ENCODE measurements at places on chromosomes 16 and 17.
A peak's percentile ranks its signal among the peaks of the same experiment; 100 is the strongest.

DNA sequence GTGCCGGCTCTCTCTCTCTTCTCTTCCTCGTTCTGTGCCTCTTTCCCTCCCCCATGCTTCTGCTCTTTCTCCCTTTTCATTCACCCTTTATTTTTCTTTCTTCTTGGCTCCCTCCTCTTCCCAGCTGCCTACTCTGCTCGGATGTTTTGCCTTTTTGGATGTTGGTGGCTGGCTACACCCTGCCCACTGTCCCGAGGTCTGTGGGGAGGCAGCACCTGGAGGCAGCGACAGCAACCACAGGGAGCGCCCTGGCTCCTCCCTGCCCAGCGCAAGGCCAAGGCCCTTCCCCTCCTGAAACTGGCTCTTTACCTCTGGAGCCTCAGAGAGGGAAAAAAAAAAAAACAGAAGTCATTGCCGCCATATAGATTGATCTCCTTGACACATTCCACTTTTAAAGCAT is 20.0 kb downstream of the CLUAP1 start:
- DNase-seq = peak; percentile 73

GRCh38 chr16:1220098-1220728 is 4.9 kb downstream of the TPSG1 start:
- DNase-seq = no peak

- no peak for DNase-seq
Observed at GRCh38 chr16:56866955-56867830, 2.2 kb downstream of the SLC12A3 start.

- no peak for DNase-seq
Observed at GRCh38 chr17:9200699-9201359, 179.5 kb downstream of the NTN1 start.

DNA sequence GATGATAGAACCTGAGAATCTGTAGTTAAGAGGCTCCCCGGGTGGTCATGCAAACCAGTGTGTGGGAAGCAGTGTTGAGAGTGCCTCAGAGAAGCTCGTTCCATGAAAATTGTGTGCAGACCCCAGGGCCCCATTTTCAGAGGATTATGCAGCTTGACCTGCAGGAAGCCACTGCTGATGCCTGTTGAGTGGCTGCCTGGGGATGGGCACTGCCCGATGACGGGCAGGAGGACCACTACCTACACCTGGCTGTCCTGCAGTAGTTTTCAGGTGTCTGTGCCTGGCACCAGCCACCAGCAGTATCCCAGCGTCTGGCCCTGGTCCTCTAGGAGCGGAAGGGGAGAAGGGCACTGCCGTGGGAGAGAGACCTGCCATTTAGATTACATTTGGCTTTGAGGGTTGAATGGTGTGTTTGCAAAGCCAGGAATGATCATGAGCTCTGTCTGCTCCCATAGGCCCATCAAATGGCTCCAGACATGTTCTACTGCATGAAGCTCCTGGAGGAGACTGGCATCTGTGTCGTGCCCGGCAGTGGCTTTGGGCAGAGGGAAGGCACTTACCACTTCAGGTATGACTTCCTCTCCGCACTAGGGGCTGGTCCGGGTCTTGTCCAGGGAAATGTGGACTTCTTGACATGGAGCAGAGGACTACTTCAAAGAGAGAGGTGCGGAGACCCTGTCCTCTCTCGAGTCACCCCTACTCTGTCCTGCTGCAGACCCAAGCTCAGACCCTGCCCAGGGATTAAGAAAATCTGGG is 42.5 kb downstream of the GPT2 start:
- DNase-seq = no peak

- peak; percentile 48 for DNase-seq
Observed at GRCh38 chr17:79907850-79908249, 68.6 kb upstream of the CBX4 start.

- no peak for DNase-seq
Observed at GRCh38 chr17:2155573-2155972, 100.7 kb downstream of the HIC1 start.

DNA sequence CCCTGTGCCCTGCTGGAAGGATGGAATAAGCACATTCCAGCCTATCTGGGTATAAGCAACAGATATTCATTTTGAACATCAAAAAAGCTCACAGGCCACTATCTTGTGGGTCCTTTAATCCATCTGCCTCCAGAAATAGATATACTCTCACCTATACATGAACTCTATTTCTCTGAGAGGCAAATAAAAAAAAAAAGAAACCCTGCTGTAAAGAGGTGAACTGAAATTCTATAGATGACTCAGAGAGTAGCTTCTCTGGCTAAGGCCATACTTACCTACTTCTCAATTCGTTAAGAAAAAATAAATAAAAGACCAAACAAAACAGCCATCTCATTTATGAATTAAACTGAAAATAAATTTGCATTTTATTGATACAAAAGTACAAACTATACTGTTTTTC is 86.3 kb downstream of the DYNLRB2 start:
- no peak for DNase-seq

GRCh38 chr17:61806936-61807335 is 56.4 kb downstream of the BRIP1 start:
- DNase-seq = no peak

DNA sequence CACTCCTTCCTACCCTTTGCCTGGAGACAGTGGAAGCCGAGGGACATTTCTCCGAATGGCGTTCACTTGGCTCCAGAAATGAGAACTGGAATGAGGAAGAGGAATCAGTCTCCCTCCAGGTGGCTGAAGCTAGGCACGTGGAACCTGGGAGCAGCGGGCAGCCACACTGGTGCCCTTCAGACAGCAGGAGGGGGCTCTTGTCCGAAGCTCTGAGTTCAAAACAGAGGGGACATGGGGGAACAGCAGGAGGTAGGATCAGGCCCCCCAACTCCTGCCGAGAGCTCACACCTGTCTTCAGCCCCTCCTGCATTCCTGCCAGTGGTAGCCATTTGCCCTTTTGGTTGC is 41.5 kb downstream of the TMEM235 start:
- DNase-seq = no peak

DNA sequence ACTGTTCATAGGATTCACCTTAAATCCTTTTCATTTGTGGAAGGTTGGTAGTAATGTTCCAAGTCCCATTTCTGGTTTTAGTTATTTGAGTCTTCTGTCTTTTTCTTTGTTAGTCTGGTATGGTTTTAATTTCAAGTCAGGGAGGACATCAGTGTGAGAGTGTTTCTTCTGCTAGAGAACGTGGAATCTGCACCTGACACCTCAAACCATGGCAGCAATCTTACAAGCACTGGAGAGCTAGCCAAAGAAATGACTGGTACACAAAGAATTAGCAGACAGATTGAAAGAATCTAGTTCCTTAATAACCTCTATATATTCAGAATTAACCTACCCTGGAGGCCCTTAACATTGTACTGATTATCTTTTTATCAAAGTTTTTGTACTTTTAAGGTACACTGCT is 50.2 kb downstream of the CHCT1 start:
- no peak for DNase-seq

GRCh38 chr17:44198721-44199552 is 747 bp downstream of the ATXN7L3 start:
- DNase-seq = peak; percentile 86

All from right forelimb (tissue), 1 donor.